ENCODE measurements at places on chromosomes 7 and 10.

- DNase-seq: no peak
Measured at GRCh38 chr10:21327289-21327993, 198.0 kb downstream of the SKIDA1 start.

GRCh38 chr7:16130111-16131110 lies 290.9 kb downstream of the CRPPA start:
- peak; percentile 69 for DNase-seq

DNA sequence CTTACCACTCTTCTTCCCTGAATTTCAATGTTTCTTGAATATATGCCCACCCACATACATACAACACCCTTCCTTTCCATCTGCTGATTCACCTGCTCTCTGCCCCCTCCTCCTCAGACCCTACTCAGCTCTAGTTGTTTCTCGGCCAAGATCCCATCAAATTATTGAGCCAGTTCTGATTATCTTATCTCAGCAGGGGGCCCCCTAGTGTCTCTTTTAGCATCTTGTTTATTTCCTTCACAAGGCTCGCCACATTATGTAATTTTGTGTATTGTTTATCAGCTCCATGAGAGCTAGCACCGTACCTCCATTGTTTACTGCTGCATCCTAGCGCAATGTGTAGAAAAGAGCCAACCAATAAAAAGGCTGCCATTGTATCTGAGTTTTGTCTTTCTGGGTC lies 71.9 kb downstream of the FAM13C start:
- DNase-seq: no peak

GRCh38 chr10:72935361-72935760 lies 19.2 kb downstream of the PLA2G12B start:
- no peak for DNase-seq

DNA sequence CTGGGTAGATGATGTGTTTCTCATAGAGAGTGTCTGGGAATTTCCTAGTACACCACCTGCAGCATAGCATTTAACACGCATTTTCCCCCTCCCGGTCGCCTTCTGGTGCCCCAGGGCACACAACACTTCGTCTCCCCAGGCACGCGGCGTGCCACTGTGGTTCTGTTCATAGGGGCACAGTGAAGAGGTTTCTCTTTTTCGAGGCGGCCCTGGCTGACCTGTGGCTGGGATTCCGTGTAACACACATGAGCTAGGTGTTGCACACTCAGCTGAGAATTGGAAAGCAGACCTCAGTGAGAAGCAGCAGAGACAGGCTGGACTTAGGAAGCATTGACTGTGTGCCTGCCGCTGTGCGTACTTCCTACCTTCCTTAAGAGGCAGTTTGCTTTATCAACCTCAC lies 214.3 kb upstream of the SHH start:
- no peak for DNase-seq
